Endothelial cell of coronary artery (primary cell): ENCODE measurements at places on chromosomes 4 and X. TPM values are rescaled to one million over a fixed set of nuclear protein-coding genes. Genes with fewer than 3 reads are reported as not detected.

Gene PROM1
- under 0.01 and 0.18 TPM in 2 replicates for total RNA-seq

Gene SEC24B
- total RNA-seq = 9.4 and 13.9 TPM in 2 replicates

Gene MSANTD1
- total RNA-seq = 0.27 and 0.47 TPM in 2 replicates

Gene OPRPN
- not detected in 2 replicates for total RNA-seq

Gene CFAP97
- total RNA-seq = 21.6 and 24.7 TPM in 2 replicates

Gene PPP4R3C
- total RNA-seq = not detected in 2 replicates

Gene KCNIP4
- total RNA-seq = not detected in 2 replicates
